ENCODE measurements at places on chromosomes 6 and 20.

- no peak for DNase-seq
Measured at GRCh38 chr6:89047473-89047872, 33.1 kb upstream of the PNRC1 start.

- DNase-seq = no peak
Measured at GRCh38 chr6:94487371-94487770, 1068.0 kb upstream of the EPHA7 start.

GRCh38 chr6:145673504-145673903, 61.8 kb downstream of the EPM2A start:
- DNase-seq = no peak

DNA sequence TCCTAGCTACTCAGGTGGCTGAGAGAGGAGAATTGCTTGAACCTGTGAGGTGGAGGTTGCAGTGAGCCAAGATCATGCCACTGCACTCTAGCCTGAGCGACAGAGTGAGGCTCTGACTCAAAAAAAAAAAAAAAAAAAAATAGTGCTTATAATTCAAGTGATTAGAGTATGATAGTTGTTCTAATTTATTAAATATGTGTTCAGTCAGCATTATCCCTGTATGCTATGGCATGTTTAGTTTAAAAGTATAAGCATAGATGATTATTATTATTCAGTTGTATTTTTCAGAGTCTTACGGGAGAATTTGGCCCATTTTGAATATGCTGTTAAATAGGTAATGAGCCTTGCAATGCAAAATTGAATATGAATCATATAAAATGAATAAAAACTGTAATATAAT, 64.8 kb downstream of the UBR2 start:
- DNase-seq = no peak

- DNase-seq = no peak
Measured at GRCh38 chr6:95142661-95143335, 434.5 kb upstream of the MANEA start.

DNA sequence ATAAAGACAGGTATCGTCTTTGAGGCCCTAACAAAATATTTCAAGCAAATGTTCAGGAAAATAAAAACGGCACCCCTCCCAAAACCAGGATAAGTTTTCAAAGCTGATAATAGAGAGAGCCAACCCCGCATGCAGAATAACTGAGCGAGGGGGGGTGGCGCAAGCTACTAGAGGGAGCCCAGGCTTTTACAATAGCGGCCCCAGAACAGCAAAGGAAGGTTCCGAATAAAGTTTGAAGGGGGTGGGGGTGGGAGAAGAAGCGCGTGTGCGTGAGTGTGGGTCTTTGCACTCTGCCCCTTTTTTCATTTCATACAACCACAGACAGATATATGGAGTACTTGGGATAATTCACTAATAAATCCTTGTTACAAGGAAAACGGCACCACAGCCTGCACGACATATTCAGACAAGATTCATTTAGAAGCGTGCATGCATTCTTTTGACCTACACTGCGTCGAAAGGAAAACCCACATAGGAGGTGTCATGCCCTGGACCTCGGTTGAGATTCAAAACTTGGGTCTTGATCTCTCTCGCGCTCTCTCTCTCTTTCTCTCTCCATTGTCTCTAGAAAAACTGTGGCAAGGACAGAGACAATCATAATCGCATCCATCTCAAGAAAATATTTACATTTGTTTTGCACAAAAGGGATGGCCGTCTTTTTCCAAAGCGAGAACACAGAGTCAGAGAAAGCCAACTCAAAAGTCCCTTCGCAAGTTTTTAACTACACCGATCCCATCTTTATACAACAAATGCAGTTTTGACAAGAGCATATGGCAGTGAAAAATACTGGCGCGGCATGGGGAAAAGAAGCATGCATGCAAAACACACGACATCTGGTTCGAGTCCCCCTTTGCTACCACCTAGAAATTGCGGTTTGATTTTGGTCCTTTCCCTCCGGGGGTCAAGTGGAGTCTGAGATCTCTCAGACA, 1.6 kb downstream of the OLIG3 start:
- no peak for DNase-seq

GRCh38 chr6:166512567-166512966, 73.9 kb downstream of the RAMACL start:
- DNase-seq = no peak

GRCh38 chr6:1618311-1619097, 8.8 kb downstream of the FOXC1 start:
- no peak for DNase-seq

Measured in kidney capillary endothelial cell (primary cell).